ENCODE measurements at places on chromosomes 5 and 9.

- no peak for DNase-seq
These were observed 52.3 kb downstream of the ARHGEF28 start for GRCh38 chr5:73678322-73678740.

DNA sequence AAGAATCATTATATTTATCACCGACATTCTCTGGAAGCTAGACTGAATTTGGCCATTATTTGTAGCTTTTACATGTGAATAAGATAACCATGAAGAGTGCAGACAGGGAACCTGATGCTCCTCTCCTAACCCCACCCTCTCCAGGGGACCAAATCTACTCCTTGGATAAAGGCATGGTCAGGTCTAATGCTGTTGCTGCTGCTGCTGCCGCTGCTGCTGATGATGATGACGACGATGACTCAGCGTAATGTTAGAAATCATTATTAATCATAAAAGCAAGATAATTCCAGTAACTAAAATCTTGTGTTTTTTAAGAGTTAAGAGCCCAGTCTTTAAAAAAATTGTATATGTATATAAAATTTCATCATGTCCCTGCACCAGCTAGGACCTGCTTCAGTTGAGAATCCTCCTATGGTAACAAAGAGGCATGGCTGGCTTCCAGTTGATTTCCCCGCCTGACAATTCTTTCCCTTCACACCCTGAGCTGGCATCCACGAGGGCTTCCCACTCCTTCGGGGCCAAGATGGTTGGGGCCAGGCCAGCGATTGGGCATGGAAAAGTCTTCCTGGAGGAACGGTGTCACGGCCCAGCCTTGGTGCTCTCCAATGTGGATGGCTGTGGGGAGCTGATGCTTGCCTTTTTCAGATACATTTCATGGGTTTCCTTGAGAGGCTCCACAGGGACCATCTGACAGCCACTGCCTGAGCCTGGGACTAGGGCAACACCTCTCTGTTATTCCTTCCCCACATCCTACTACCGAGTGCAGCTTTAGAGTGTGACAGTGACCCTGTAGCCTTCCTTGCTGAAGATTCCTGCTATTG, 400.0 kb downstream of the CTNND2 start:
- DNase-seq, result no peak

GRCh38 chr5:102792705-102793104, 37.6 kb downstream of the PAM start:
- DNase-seq, result no peak

GRCh38 chr5:66958980-66959641, 237.5 kb downstream of the CD180 start:
- DNase-seq, result peak; percentile 27

- DNase-seq, result no peak
These were observed 159.1 kb downstream of the OLFM1 start for GRCh38 chr9:135246248-135247205.

GRCh38 chr9:29750062-29750461, 2176.8 kb upstream of the C9orf72 start:
- DNase-seq, result no peak

- DNase-seq, result no peak
These were observed 48.7 kb upstream of the SPATA31D4 start for GRCh38 chr9:81879501-81879916.

- DNase-seq, result no peak
These were observed 16.3 kb upstream of the DAB2 start for GRCh38 chr5:39440958-39441624.

- DNase-seq, result no peak
These were observed 53.4 kb upstream of the CACNA1B start for GRCh38 chr9:137823986-137824771.

GRCh38 chr9:82665324-82665723, 397.6 kb downstream of the RASEF start:
- DNase-seq, result no peak

DNA sequence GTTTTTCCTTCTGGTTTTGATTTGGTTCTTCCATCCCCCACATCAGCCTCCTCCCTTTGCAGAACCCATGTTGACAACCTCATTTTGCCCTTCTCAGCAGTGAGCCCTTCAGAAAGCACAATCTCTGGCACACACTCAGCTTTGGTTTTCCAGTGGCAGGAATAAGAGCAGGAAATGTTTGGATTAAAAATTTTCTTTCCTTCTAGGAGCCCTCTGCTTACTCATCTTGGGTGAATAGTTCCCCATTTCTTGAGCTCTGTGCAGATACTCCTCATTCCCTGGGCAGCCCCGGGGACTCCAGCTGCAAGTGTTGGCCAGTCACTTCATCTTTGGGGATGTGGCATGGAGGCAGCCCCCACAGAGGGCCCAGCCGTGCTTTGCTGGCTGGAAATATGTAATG, 170.5 kb downstream of the NR3C1 start:
- DNase-seq, result peak; percentile 45

GRCh38 chr9:123434619-123435240, 78.7 kb downstream of the CRB2 start:
- DNase-seq, result no peak

- DNase-seq, result no peak
These were observed 28.1 kb upstream of the SPINK4 start for GRCh38 chr9:33211695-33212393.

DNA sequence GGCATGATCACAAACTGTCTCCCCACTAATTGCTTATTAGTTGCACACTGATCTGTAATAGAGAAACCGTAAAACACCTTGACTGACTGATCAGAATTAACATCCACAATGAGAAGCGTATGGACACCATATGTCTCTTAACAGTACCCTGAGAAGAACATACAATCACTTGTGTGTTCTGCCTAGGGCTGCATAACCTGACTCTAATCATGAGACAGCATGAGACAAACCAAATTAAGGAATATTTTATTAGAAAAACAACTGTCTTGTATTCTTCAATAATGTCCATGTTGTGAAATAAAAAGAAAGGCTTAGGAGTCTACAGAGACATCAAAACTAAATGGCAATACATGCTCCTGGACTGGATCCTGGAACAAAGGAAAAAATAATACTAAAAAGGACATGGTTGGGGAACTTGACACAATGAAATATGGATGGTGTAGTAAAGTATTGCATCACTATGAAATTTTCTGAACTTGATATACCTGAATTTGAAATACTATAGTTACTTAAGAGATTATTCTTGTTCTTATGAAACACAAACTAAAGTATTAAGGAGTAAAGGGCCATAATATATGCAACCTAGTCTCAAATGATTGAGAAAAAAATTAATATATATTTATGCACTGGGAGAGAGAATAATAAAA, 162.1 kb downstream of the CWC27 start:
- no peak for DNase-seq

- DNase-seq, result no peak
These were observed 478.1 kb upstream of the CDH9 start for GRCh38 chr5:27516437-27516836.

DNA sequence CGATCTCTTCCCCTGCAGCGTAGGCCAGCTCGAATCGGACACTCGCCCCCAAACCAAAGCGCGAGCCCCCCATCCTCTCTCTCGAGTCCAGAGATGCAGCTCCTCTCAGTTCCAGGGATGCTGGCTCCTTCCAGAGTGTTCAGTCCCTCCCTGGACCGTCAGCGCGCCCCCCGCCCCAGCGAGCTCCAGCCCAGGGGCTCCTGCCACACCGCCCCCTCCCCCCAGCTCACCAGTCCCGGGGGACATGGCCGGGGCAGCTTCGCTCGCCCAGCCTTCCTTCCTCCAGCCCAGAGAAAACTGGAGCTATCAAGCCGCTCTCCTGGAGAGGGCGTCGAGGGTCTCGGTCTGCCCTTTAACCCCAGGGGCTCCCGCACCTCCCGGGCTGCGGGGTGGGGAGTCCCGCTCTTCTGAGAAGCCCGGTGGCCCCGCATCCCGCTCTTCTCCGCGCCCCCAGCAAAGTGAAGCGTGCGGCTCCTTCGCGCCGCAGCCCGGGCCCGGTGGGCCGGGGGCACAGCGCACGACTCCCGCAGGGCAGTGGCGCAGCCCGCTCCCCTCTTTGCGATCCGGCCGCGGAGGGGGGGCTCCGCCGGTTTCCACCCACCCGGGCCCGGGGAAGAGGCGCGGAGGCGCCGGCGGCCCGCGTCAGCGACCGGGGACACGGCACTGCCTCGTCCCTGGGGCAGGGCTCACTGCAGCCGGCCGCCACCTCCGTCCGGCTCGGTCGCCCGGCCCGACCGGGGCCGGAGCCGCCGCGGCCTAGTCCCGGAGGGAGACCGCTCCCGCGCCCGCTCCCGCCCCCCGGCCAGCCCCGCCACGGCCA, 587 bp downstream of the MIER3 start:
- no peak for DNase-seq

GRCh38 chr5:141618030-141618803, 583 bp downstream of the DIAPH1 start:
- no peak for DNase-seq

DNA sequence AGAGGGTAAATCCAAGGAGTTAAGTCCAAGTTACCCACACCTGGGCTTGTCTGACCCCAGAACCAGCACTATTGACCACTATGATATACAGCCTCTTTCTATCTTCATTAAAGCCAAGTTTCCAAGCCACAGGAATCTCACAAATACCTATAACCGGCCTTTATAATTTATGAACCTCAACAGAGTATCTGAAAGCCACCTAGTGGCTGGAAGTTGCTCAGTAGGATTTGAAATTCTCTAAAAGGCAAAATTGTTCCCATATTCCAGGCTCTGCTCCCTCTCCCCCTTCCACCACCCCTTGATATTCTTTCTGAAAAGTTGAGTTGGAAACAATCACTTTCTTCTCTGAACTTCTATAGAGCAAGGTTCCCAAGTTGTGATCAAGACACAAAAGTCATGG, 106.4 kb upstream of the GPR151 start:
- no peak for DNase-seq

DNA sequence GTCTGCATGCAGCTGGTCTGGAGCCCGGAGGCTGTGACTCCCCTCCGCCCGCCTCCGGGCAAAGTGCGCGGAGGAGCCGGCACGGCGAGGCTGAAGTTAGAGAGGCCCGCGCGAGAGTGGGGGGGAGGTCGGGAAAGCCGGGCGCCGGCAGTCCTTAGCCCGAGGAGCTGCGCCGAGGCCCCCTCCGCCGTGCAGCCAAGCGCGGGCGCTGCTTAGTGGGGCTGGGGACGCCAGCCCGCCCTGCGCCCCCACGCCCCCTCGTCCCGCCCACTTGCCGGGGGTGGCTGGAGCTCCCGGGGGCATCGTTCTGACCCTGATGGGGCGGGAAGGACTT, 403 bp downstream of the NINJ1 start:
- peak; percentile 55 for DNase-seq

GRCh38 chr5:175493726-175494125, 15.4 kb downstream of the SFXN1 start:
- DNase-seq, result no peak

DNA sequence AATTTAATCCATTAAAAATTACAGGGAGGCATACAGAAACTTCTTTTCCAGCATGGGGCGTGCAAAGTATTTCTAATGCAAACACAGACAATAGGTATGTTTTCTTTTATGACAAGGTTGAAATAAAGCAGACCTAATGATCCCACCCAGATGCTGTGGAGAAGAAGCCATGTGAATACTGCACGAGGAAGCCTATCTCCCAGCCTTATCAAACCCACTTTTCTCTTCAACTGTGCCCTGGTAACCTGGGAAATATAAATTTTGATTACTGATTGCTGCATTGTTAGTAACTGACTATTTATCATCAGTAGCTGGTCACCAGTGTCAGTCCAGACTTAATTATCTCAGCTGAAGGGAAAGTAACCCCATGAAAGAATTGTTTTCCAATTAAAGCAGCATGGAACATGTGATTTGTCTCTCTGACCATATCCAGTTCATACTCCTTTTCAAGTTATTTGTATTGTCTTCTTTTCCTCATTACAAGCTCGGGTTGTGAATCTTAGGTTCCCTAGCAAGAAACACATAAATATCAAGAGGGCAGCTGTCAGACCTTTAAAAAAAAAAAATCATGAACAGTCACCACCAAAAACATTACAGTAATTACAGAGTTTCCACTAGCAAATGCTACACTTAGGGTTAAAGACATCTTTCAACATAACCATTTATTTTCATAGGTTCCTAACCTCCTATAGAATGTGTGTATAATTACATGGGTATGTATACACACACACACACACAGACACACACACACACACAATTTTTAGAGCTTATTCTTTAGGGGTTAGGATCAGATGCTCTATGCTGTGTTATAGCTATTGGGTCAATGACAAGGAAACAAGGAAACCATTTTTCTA, 50.3 kb downstream of the SEMA6A start:
- DNase-seq, result no peak

- no peak for DNase-seq
These were observed at the start of gene FCN2 for GRCh38 chr9:134880484-134881312. Gene FCN2, plus strand, starts transcription at chr9:134880810. Its CDS starts 12 bp downstream, at chr9:134880822.

GRCh38 chr5:167967494-167968177, 323.8 kb upstream of the WWC1 start:
- DNase-seq, result no peak

- DNase-seq, result no peak
These were observed 6.3 kb upstream of the STOM start for GRCh38 chr9:121376214-121376830.

DNA sequence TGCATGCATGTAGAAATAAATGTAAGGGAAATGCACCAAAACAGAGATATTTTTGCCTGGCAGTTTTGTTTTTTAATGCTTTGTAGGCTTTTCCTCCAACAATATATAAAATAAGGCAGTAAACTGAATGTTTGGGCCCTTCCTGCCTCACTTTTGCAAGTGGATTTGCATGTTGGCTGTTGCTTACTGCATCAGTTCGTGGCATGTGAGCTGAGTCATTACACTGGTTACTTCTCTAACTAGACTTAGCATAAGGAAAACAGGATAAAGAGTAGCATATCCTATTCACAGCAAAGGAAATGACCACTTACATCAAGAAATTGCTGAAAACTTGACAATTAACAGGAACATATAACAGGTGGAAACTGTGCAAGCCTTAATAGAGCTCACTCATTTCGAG, 113.4 kb downstream of the TLE1 start:
- DNase-seq, result no peak

DNA sequence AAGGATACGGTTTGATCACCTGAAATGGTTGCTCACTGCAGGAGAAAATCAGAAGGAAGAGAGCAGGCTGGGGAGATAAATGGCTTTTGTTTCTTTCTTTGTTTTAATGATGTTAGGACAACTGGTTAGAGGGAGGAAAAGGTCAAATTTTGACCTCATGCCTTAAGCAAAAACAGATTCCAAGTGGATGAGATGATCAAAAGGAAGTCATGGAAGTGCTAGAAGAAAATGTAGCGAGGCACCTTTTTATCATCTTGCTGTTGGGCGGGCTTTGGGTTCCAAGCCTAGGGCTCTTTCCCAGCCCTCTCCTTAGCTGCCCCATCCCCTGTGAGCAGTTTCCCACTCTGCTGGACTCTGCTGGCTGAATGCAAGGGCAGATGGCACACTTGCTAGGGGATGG, 127.9 kb downstream of the ADAMTS2 start:
- peak; percentile 11 for DNase-seq
